ENCODE measurements at places on chromosomes 11 and 22.

GRCh38 chr11:101913656-101914055 is 1.2 kb upstream of the CEP126 start:
- DNase-seq, result no peak

DNA sequence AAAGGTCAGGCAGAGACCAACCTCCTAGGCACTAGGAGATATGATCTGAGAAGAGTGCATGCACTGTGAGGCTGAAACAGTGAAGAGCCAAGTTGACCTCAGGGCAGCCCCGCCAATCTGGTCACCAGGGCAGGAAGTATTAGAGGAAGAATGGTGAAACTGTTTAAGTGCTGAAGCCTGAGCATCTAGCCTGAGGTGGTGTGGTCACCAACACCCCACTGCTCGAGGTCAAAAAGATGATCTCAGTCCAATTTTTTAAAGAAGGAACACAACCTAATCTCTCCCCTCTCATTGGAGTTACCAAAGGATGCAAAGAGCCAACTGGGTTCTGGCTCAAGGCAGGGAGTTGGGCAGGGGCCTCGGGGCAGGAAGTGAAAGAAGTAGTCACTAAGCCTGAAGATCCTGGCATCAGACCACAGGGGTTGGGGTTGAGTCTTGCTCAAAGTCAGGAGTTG is 4.0 kb downstream of the APBB1 start:
- DNase-seq, result no peak

DNA sequence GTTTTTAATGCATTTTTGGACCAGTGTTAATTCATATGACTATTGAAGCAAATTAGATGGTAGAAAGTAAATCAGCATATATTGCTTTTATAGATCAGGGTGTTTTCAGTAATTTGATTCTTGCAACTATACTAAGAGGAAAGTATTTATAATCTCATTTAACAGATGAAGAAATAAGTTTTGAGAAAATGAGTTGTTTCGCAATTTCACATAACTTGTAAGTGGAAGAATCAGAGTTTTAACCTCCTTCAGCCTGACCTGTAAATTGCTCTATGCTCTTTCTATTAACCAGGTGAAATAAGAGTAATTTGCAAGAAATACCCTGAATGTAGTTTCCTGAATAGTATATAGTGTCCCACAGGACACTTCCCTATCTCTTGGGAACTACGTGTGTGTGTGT is 1106.8 kb upstream of the RAG2 start:
- no peak for DNase-seq

DNA sequence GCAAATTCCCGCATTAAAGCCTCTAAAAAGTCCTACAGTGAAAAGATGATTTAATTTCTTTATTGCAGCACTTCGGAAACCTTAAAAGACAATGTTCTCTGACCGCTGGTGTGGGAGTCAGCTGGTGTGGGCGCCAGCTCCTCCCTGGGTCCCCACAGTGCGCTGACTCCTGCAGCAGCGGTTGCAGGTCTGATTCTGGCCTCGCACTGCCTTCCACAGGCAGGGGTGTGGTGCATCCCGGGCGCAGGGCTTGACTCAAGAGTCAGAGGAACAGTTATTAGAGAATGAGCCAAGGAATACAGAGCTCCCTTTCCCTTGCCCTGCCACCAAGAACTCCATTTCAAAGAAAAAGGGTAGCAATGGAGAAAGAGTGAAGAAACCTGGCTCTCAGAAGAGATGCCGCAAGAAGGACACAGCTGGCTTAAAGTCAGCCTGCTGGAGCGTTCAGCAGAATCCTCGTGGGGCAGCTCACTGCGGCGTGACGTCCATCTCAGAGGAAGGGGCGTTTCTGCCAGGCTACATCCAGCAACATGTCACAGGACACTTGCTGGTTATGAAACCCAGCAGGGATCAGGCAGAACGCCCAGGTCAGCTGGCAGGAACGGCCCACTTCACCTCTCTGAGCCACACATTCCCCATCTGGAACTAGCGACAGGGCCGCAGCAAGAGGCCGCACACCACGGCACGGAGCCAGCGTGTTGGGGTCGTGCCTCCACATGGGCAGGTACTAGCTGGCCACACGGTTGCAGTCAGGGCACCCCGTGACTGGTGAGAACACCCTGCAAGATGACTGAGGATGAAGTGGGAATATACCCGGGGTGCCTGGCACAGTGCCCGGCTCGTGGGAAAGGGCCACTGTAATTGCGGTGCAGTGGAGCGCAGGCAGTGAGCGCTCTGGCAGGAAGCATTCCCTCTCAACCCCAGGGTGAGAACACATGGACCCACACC is 18.1 kb upstream of the EFCAB6 start:
- no peak for DNase-seq

DNA sequence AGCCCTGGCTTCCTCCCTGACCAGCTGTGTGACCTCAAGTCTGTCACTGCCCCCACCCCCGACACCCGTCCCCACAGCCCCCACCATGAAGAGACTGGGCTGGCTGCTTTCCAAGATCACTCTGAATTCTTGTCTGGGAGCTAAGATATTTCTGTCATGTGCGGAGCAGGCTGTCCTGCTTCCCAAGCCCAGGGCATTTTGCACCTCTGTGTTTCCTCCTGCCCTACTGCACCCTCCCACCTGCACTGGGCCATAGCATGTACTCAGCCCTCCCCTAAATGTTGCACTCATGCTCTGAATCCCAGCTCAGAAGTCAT is 30.3 kb upstream of the MYEOV start:
- DNase-seq, result no peak

DNA sequence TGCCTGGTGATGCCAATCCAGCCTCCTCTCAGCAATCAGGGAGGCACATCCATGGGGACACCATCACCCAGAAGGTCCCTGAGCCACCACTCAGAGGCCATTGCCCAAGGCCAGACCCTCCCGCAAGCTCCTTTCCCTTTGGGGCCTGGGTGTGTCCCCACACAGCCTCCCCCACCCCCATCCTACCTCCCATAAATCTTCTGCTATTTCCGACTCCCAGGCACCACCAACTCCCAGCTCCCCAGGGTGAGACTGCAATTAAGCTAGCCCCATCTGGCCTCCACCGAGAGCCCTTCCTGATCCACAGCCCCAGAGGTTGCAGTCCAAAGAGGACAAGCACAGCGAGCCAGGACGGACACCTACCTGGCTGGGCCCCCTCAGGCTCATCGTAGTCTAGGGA is 6.3 kb downstream of the ARHGAP1 start:
- DNase-seq, result no peak

DNA sequence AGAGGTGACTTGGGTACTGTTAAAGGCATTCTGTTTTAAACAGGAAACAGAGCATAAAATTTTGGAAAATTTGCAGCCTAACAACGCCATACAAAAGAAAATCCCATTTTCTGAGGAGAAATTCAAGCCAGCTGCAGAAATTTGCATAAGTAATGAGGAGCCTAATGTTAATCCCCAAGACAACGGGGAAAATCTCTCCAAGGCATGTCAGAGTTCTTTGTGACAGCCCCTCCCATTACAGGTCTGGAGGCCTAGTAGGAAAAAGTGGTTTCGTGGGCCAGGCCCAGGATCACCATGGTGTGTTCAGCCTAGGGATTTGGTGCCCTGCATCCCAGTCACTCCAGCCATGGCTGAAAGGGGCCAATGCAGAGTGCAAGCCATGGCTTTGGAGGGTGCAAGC is 1333.1 kb upstream of the TENM4 start:
- no peak for DNase-seq

GRCh38 chr11:47850337-47850736 is 2.2 kb upstream of the NUP160 start:
- DNase-seq, result no peak

DNA sequence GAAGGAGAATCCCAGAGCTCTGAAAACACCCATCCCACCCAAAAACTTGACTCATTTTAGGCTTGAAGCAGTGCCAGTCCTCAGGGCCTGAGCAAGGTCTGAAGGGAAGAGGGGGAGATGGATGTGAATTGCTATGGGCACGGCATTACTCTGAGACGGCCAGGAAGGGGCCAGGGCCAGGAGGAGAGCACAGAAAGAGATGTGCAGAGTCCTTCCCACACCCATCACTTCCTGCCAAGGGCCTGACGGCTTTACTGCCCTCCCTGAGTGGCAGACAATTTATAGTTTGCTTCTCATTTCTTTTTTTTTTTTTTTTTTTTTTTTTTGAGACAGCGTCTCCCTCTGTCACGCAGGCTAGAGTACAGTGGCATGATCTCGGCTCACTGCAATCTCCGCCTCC is 22.5 kb downstream of the TAB1 start:
- no peak for DNase-seq

GRCh38 chr11:72683782-72684200 is 9.6 kb upstream of the PDE2A start:
- DNase-seq, result peak; percentile 58

DNA sequence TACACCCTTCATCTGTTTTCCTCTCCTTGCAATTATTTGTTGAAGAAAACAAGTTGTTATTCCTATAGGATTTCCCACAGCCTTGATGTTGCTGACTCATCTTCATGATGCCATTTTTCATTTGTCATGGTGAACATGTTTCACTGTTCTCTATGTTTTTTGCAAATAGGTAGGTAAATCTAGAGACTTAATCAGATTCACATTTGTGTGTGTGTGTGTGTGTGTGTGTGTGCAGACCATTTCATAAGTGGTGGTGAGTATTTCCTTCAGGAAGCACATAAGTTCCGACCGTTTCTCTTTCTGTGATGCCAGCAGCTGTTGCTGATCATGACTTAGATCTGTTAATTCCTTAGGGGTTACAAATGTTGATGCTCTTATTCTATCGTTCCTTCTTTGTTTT is 80.3 kb upstream of the IZUMO1R start:
- no peak for DNase-seq

DNA sequence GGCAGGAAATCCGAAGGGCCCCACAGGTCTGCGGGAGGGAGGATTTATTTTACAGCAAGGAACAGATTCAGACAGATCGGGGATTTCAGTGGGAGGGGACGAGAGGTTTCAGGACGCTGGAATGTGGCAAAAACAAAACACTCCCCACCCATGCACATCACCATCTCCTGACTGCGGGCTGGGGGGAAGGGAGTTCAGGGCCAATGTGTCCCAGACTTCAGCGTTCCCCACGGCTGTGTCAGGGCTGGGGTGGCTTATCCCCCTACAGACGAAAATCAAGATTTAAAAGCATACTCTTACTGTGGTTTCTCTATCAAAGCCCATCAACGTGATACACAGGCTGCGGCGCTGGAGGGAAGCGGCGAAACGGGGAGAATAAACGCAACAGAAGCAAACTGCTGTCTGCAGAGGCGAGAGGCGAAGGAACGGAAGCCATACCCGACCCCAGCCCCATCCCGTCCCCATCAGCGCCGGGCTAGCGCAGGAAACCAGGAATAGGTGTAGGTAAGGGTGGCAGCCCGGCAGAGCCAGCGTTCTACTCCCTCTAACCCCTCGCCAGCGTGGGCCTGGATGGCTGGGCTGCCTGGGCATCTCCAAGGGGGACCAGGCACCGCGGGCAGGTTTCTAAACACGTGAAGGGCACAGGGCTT is 2.7 kb downstream of the TENM4 start:
- DNase-seq, result no peak

DNA sequence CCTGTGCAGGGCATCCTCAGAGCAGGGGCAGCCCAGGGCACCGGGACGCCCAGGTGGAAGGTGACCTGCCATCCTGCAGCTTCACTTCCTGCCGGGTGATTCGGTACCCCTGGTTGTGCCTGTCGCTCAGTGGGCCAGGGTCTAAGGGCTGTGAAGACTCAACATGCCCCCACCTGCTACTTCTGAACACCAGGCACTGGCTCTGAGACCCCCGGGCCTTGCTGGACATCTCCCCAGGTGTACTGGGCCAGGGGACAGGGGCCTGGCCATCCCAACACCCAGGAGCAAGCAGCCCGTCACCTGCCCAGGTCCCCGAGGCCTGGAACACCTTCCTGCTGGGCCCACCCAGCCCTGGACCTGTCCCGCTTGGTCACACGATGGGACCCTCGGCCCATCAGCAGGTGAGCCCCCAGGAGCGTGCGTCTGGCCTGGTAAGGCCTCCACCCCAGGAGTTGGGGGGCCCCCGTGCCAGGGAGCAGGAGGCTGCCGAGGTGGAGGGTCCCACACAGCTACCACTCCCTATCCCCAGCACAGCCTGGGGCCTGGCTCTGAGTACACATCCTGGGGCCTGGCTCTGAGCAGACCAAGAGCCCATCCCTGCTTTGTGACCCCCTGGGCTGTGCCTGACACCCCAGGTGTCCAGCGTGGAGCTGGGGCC is 3.9 kb upstream of the MUC5B start:
- DNase-seq, result no peak

GRCh38 chr11:17770917-17771316 is 36.3 kb downstream of the KCNC1 start:
- DNase-seq, result no peak

DNA sequence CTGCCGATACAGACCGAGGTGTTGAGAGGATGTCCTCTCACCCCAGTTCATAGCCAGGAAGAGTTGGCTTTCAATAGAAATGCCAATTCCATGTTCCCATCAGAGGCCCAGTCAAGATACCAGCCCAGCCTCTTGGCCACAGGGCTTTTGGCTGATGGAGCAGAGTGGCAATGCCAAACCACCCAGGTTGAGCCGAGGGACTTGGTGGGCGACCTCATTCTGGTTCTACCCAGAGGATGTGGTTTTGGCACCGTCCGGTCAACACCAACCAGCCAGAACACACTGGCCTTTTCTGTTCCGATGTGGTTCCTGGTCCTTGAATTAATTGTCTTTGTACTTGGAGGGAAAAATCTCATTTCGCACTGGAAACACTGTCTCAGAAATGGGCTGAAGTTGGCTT is 60.5 kb downstream of the COMMD9 start:
- DNase-seq, result no peak

DNA sequence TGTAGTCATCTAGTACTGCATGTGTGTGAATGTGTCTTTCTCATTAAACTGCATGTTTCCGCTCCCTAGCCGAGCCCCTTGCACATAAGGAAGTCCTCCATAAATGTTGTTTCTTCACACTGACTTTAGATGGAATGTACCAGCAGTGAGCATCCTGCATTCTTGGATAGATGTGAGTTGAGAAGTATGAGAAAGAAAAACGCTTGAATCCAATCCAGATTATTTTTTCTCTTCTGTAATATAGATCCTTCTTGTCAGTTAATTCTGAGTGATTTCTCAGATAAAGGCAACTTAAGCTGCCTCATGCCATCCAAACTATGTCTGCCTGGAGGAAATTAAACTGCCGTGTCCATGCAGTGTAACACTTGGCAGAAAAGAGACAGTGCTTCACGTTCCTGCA is 268.1 kb upstream of the ISX start:
- DNase-seq, result no peak

GRCh38 chr11:86482692-86483091 is 108.0 kb downstream of the CCDC81 start:
- DNase-seq, result no peak

- DNase-seq, result no peak
Observed at GRCh38 chr11:126840201-126840886, 160.2 kb downstream of the KIRREL3 start.

DNA sequence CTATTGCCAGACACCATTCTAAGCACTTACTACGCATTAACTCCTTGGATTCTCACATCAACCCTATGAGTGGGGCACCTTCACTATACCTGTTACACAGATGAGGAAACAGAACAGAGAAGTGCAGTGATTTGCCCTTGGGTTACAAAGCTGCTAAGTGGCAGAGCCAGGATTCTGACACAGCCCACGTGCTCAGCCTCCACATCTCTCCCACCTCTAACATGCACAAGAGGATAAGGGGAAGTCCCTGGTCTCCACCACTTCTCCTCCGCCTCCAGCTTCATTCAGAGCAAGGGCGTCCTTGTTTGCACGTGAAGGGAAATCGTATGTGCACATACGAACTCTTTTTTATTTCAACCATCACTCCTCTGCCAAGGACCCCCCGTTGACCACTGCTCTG is 53.7 kb downstream of the CDON start:
- DNase-seq, result no peak
